Thyroid gland (tissue), 4 donors: ENCODE measurements at places on chromosomes 3 and 15. TPM values are rescaled to one million over a fixed set of nuclear protein-coding genes. Genes with fewer than 3 reads are reported as not detected.
A peak's percentile ranks its signal among the peaks of the same experiment; 100 is the strongest.

- peak; percentile 86 for DNase-seq
Measured at GRCh38 chr15:90046911-90047392, 45.8 kb downstream of the ZNF710 start.

- DNase-seq, result no peak
Measured at GRCh38 chr3:196063456-196063855, 18.4 kb downstream of the TFRC start.

The BCL6 gene
- 82.4 TPM for total RNA-seq

GRCh38 chr3:46463868-46464241 lies 850 bp downstream of the LTF start:
- DNase-seq, result no peak

The SEMA7A gene
- total RNA-seq, result 1.5 TPM

GRCh38 chr3:32848215-32848614 lies 30.4 kb downstream of the TRIM71 start:
- DNase-seq, result no peak
